ENCODE measurements at places on chromosomes 1 and 21.

DNA sequence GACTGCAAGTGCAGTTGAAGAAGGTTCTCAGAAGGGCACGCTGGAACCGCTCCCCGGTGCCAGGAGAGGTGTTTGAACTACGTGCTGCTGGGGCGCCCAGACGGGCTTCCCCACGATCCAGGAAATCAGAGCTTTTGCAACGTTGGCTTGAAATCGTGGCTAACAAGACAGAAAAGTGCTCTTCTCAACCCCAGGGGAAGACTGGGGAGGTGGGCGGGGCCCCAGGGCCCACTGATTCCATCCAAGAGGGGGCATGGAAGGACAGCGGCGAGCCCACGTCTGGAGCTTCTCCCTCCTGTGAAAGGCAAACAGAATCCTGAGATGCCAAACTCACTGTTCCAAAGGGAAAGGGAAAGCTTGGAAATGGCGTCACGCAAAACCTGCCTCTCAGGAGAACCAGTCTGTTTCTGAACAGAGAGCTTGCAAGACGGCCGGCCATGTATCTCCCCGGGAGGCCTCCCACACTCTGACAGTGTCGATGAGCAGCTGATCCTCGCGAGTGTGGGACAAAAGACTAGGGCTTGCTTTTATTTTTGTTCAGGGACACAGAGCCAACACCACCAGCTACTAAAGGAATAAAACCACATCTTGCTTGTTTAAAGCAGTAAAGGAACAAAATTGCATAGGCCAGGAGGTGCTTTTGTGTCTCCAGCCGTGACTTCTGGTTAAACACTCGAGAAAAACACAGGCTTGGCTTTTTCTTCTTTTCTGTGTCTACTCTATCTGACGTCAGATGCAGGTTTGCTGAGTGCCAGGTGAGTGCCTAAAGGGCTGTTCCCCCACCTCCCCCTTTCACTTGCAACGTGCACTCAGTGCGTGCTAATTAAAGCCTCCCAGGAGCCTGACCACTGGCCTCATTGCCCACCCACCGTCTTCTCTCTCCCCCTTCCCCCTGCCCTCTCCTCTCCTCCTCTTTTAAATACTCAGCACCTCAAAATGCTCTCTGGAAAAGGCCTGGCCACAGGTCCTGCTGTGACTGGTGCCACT lies 41.5 kb downstream of the LRRC3 start:
- no peak for DNase-seq

- DNase-seq, result no peak
These were observed 16.9 kb upstream of the MCL1 start for GRCh38 chr1:150596095-150596892.

GRCh38 chr1:150180474-150180873 lies 30.8 kb downstream of the PLEKHO1 start:
- DNase-seq, result no peak

DNA sequence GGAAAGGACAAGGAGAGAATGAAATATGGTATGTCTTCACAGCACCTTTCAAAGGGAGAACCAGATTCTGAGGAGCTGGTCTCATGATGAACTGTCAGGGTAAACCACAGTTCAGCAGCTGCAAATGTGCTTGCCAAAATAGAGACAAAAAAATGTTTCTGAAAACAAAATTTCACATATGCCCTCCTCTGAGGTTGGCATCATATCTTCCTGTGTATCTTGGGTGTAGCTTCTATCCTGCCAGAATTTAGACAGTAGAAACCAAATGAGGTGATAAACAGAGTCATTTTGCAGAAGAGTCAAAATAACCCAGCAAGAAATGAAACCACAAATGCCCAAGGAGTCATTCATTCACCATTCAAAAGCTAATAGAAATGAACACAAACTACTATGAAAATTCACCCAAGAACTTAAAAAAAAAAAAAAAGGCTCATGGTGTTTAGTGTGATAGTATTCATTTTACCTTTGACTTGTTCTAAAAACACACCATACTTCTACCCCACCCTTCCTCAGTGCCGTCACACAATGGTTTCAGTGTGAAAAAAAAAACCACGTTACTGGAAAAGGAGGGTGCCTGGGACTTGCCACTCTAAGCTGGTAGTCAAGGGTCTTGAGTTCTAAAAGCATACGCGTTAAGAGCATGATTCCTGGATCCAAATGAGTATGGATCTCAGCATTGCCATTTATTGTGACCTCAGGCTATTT lies 18.5 kb downstream of the SELL start:
- DNase-seq, result no peak

GRCh38 chr1:232267092-232267836 lies 362.7 kb downstream of the SIPA1L2 start:
- DNase-seq, result no peak

GRCh38 chr1:201608635-201609395 lies 69.9 kb downstream of the NAV1 start:
- no peak for DNase-seq

DNA sequence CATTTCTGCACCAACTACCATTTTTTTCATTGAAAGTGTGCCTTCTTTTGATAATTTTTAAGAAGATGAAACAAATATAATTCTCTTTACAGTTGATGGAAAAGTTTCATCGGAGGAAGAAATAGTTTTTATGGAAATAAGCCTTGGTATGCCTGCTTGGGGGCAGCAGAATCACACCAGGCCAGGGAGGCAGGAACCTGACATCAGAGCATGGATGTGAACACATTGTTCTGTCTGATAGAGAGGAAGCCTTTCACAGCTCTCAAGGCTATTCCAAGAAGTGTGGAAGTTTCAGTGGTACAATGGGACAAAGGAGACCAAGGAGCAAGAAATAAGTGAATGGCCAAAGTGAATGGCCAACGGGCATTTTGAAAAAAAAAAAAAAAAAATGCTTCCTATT lies 162.2 kb upstream of the KCNK2 start:
- no peak for DNase-seq

GRCh38 chr1:225685476-225686176 lies 32.7 kb upstream of the ENAH start:
- DNase-seq, result no peak

DNA sequence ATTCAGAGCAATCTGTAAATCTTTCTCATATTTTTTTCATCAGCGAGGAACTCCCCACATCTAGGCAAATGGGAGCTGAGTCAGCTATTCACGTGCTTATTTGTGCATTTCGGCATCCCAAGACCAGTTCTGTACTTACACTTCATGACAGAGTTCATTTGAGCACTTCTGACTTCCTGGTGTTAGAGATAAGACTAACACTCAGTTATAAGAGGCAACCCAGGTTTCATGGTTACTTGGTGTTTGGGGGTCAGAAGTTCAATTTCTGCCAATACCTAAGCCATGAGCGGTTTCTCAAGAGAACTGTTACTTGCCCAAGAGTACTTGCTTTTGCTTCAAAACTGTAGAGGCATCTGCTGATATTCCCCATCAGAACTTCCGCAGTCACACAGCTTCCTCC lies 24.1 kb upstream of the DESI2 start:
- DNase-seq, result no peak

GRCh38 chr1:16139473-16139962 lies 16.4 kb downstream of the EPHA2 start:
- DNase-seq, result no peak

DNA sequence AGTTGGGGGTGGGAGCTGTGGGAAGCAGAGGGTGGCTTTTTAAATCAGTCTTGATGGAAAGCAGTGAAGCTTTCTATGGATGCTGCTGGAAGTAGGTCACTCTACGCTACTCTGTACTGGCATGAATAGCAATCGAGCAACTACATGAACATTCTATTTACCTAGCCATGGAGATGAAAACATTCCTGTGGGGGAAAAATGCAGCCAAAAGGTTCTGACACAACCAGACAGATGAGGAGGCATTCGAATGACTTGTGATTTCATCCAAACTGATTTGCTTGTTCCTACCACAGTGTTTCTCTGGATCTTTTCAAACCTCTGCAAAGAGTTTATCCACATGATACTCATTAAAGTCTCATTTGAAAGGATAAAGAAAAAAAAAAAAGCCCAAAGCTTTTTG lies 95.0 kb downstream of the ASTN1 start:
- no peak for DNase-seq

DNA sequence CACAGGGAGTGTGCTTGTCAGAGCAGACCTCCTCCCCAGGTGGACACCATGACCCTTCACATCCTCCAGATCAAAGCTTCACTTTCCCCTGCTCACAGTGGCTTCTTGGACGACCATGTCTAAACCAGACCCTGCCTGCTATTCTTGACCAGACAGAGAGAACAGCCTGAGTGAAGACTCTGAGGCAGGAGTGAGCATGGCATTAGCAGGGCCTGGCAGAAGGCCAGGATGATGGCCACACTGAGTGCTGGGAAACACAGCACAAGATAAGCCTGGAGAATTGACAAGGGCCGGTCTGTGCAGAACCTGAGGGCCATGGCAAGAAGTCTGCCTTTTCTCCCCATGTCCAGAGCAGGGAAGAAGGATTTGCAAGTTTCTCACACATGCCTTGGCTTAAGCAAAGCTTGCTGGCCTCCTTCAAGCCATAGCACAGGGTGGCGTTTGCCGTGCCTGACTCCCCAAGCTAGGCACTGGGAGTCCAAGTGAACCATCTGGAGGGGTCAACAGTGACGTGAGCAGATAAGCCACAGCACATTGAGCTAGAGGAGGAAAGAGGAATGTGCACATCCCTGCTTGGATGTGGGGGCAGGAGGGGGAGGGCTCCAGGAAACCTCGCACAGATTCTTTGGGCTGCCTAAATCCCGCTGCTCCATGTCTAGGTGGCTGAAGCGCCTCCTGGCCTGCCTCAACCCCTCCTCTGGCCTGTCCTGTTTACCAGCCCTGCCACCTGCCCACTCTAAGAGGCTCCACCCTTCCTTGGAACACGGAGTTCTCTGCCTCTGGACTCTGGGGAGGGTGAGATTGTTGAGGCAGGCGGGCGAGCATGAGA lies 87.1 kb downstream of the CD58 start:
- no peak for DNase-seq

- peak; percentile 37 for DNase-seq
These were observed 34.8 kb upstream of the PRELP start for GRCh38 chr1:203440771-203441170.

GRCh38 chr21:44508711-44509445 lies 31.1 kb downstream of the KRTAP10-1 start:
- DNase-seq, result no peak

GRCh38 chr1:238964631-238965030 lies 421.7 kb upstream of the CHRM3 start:
- DNase-seq, result no peak

DNA sequence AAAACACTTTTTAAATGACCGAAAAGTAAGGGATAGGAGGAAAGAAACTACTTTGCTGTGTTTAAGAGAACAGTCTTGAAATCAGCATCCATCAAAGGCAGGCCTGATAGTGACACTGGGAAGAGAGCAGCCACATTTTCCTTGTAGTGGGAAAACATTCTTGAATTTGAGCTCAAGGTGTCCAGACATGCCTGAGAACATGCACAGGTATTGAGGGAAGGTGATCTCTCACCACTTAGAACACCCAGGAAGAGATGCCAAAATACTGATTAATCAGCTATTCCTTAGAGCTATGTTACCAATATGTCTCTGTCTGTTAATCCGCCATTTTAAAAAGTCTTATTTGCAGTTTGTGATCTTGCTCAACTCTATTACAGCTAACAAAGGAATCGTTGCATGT lies 25.9 kb downstream of the IL12RB2 start:
- no peak for DNase-seq

GRCh38 chr1:8061673-8062386 lies 35.7 kb upstream of the ERRFI1 start:
- DNase-seq, result no peak

- no peak for DNase-seq
These were observed 8.2 kb upstream of the GLRX2 start for GRCh38 chr1:193113258-193113991.

GRCh38 chr1:234559902-234560676 lies 49.9 kb downstream of the IRF2BP2 start:
- DNase-seq, result no peak

DNA sequence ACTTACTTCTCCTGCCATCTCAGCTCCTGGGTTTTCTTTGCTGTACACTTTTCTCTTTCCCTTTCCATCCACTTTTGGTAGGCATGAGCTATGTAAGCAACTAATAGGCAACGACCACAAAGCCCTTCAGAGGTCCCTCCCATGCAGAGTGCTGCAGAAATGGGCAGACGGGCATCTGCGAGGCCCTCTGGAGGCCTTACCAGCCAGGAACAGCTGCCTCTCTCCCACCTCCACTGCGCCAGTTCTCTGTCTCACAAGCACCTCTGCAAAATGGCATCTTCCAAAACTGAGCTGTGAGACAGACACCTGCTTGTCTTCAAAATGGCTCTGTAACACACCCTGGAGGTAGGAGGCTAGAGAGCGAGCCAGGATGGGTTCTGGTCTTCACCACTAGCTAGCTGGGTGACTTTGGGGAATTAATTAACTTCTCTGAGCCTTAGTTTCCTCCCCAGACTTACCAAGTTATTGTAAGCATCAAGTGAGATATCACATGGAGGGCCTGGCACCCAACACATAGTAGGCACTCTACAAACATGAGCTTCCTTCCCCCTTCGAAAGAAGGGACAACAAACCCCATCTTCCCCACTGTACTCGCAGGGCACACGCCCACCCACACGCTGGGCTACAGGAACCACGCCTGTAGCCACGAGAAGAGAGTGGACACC lies 62.0 kb downstream of the BCAR3 start:
- no peak for DNase-seq
